ENCODE measurements at places on chromosomes 7 and 10.
A peak's percentile ranks its signal among the peaks of the same experiment; 100 is the strongest.

DNA sequence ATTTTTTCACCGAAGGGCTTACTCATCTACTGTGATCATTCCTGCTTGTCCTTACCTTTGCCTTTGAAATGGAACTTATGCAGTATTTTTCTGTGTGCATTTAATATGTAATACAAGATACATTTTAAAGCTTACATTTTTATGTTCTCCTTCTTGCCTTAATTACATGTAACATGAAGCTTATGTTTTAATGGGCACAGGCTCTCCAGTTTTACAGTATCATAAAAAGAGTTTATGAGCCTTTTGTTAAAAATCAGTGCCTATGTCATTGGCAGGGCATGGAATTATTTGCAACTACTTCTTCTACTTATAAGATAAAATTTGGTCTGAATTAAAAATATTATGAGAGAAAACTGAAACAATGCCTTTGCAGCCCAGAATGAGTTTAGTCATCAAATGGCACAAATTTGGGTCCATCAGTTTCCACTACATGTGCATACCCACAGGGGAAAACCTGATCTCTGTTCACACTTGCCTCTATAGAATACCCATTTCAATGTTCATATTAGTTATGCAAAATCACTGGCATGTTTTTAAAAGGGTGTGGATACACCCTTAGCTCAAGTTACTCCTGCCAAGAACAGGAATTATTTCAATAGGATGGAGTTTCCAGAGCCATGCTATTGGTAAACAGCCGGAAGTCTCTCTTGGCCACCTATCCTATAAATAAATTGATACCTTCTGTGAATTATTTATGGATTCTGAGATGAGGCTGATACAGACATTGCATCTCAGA is 27.9 kb upstream of the WNT16 start:
- DNase-seq, result no peak

GRCh38 chr10:96720422-96721206 is at the start of gene PIK3AP1:
Gene PIK3AP1 (minus strand): TSS chr10:96720514. CDS start chr10:96720394, 120 bp downstream.
- peak; percentile 61 for DNase-seq

DNA sequence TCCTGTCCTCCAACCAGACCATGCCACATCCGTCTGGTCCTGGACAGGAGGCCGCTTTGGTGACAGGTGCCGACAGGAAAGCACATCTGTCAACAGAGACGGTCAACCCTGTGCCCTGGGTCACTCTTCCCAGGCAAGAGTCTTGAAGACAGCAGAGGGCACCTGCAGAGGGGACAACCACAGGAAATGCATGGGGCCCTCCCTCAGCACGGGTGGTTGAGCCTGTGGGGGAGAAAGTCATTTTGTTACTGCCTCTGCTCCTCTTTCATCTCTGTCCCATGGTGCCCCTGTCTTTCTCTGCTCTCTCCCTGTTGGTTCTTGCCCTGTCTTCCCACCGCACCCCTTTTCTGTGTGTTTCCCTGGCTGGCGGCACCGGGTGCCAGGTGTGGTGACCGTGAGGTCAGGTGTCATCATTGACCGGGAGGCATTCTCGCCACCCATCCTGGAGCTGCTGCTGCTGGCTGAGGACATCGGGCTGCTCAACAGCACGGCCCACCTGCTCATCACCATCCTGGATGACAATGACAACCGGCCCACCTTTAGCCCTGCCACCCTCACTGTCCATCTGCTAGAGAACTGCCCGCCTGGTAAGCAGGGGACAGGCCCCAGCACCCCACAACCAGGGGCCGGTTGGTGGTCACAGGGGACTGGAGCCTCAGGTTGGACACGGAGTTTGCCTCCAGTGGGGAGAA is 17.6 kb upstream of the VSIR start:
- no peak for DNase-seq

GRCh38 chr7:23912065-23912464 is 202.0 kb downstream of the STK31 start:
- DNase-seq, result no peak

DNA sequence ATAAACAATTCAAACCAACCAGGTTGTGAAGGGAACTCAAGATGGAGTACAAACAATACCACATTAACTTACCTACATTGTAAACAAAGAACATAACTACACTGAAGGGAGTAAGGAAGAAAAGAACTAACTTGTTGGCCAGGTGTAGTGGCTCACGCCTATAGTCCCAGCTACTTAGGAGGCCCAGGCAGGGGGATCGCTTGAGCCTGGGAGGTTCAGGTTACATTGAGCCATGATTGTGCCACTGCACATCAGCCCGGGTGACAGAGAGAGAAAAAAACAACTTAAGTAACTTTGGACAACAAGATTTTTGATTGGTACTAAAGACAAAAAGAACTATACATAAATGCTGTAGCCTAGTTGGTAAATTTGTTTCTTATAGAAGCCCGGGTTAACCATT is 68.8 kb downstream of the TRIL start:
- DNase-seq, result no peak

DNA sequence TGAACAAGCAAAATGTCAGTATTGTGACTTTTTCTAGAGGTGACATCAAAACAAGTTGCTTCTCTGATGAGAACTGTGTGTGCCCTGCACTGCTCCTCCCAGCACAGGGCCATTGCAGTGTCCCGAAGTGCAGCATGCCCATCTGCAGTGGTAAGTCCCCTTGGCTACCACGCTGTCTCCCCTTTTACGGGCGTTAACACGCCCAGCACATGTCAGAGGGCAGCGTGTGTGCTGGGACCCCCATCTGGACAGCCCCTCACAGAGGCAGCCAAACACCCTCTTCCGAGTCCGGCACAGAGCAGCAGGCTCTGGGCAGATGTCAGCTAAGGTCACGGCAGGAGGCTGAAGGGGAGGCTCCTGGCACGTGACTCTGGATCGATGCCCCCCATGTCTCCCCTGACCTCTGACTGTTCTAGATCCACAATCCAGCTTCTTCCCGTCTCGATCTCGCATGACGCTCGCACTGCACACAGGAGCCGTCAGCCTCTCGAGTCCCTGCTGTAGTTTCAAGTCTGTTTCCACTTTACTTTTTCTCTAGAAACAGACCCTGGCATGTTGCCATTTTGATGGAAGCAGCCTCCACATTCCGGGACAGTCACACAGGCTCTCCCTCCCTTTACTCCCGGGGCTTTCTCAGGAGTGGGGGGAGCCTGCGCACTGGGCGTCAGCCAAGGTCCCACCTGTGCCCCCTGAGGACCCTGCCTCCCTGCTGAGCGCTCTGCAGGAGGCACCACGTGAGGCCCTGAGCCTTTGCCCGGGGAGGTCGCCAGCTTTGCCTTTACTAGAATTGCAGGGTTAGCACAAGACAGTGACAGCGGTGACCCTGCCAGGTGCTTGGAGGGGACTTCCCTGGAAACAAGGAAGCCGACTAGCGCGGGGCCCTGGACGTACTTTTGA is 133.8 kb downstream of the TCERG1L start:
- DNase-seq, result no peak

DNA sequence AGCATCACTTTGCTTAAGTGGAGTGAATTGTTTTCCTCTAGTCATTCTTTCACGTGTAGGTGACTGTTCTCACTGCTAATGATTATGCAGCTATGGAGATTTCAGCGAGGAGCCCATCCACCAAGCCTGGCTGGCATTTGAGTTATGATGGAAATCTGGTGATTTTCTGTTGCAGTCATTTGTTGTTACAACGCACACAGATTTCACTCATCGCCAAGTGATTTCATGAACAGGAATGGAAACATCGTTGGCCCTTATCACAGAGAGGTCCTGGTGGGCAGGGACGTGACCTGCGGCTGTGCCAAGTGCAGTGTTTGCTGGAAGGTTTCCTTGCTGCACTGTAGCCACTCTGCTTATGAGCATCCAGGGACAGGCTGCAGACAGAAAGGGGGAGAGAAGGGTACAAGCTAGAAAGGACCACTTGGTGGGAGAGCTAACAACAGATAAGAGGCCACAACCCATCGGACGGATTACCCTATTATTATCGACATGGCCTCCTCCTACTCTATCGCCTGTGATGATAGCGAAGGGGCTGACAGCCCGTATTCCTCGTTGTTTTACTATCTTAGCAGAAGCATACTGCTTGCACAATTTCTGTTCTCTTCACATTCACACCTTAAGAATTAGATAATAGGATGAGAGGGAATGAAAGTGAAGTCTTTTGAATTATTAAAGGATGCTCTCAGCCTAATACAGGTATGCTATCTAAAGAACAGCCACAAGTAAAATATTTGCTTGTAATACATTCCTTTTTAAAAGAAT is 99.0 kb upstream of the PITRM1 start:
- DNase-seq, result peak; percentile 96

DNA sequence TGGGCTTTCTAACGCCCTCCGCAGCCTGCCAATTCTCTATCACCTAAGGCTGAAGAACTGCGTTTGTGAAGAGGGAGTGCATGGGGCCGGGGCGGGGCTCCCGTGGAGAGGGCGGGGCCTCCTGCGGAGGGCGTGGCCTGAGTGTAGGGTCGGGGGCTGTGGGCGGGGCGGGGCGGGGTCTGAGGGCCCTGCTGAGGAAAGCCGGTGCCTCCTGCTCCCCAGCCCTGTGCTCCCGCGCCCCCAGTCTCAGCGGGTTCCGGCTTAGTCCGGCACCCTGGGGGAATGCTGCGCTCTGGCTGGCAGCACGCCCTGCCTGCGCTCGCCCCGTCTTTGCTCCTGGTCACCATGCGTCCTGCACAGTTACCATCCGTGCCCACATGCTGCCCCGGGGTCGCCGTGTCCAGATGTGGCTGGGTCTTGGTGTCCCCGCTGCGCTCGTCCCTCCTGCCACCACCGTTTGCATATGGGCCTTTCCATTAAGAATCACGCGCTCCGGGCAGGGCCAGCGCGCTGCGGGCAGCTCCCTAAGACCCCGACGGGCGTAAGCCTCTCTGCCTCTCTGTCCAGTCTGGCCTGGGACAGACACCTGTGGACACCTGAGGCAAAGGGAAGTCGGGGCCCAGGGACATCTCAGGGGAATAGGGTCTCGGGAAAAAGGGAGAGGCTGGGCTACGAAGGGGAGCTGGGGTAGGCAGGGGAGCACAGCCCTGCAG is 144.0 kb upstream of the RET start:
- no peak for DNase-seq

GRCh38 chr10:17240096-17240495 is 12.1 kb downstream of the VIM start:
- no peak for DNase-seq

DNA sequence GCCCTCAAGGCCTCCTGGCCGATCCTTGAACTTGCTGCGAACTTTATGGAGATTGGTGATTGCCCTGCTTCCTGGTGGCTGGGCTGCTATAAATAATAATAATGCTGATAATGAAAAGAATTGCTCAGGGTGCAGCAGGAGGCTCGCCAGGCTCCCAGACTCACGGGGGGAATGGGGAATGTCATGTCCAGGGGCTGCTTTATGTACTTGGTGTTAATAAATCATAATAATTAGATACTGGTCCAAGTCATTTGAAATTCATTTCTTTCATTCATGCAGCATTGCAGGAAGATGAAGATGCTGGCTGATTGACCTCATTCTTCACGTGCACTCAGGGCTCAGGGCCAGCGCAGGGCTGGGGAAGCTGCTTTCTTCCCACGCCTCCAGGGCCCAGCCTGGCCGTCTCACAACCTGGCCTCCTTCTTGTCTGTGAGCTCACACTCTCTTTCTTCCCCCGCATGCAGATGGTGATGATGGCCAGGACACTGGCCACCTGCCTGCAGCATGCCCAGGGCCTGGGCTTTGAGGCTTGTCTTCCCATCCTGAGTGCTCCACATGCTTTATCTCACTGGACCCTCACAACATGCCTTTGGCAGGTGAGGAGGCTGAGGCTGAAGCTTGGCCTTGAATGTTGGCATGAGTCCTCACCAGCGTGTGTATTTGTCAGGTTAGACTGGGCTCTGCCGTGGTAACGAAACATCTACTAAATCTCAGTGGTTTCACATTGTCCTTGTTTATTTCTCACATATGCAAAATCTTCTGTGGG is 138.4 kb upstream of the TNS3 start:
- DNase-seq, result peak; percentile 78

GRCh38 chr10:76514321-76514720 is 1082.9 kb downstream of the LRMDA start:
- DNase-seq, result no peak
